ENCODE measurements at places on chromosomes 11 and 22.
A peak's percentile ranks its signal among the peaks of the same experiment; 100 is the strongest.

DNA sequence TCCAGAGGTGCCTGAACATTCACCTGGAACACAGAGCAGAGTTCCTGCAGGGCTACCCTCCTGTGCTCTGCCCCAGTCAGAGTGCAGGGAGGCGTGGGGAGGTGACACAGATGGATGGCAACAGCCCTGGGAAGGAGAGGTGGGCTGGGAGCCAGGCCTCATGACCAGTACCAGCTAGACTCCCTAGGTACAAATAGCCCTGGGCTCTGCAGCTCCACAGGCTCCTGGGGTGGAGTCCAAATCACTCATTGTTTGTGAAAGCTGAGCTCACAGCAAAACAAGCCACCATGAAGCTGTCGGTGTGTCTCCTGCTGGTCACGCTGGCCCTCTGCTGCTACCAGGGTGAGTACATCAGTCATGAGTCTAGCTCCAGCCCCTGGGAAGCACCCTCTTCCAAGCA, at the start of gene SCGB1D2:
TSS of gene SCGB1D2 (plus strand) at position 219 of the 400 bp plus-strand sequence. CDS start at position 288, 69 bp downstream.
- DNase-seq = peak; percentile 85

GRCh38 chr22:20890975-20891374, 26.2 kb upstream of the CRKL start:
- no peak for DNase-seq

DNA sequence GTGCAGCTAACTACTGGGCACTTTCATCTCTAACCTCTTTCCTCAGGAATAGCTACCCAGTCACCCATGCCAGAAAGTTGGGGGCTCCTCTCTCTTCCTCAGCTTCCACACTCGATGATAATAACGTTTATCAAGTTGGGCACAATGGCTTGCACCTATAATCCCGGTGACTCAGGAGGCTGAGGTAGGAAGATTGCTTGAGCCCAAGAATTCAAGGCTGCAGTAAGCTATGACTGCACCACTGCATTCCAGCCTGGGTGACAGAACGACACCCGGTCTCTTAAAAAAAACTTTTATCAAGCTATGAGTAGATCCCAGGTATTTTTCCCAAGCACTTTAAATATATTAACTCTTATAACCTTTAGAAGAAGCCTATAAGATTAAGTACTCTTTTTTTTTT, 2.0 kb downstream of the SF3A1 start:
- DNase-seq = no peak

DNA sequence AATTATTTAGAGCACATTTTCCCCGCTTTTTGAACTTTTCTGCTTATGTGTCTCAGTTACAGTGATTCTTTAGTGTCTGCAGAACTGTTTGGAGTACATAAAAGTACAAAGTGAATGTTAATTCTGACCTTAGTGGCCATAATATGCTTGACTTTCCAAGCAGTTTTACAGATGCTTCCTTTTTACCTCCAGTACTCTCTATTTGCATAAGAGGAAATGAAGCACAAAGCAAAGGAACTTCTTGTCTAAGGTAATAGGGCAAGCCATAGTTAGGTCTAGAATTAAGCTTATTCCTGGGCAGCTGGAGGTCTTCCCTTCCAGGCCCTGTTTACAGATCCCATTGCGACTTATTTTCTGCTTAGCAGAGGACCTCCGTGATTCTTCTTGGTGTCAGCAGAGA, 3.6 kb downstream of the GTPBP1 start:
- DNase-seq = no peak

DNA sequence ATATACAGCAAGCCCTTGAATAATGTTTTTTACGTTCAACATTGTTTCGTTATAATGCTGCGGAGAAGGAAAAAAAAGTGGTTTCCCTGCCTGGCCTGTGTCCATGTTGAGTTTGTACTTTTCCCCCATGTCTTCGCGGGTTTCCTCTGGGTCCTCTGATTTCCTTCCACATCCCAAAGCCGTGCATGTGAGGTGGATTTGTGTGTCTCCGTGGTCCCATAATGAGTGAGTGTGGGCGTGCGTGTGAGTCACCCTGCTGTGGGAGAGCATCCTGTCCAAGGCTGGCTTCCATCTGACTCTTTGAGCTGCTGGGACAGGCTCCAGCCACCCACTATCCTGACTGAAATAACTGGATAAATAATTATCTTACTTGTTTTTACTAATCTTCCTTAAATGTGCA, 29.6 kb upstream of the SNX19 start:
- DNase-seq = no peak

- no peak for DNase-seq
Measured at GRCh38 chr11:132721526-132721925, 810.8 kb downstream of the OPCML start.

DNA sequence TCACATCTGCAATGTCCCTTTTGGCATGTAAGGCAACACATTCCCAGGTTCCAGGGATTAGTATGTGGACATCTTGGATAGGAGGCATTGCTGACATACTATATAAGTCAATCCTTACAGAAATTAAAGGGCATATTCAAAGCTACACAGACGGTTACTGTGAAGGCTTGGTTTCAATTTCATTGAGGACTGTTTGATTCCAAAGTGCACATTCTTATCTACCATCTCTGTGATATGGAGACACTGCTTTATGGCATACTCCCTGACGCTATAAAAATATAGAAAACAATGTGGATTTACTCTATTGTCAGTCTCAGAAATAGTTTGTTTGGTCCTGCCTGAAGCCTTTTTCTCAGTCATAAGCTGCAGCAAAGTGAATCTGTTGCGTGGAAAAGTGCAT, 1486.7 kb downstream of the FAM181B start:
- DNase-seq = no peak

All from NCI-H2029 (cell line).